NCI-H748 treated with DMSO at 0.1 percent for 48 hours (cell line): ENCODE measurements at places on chromosomes 12 and 14.

GRCh38 chr14:68295316-68295816 lies 475.8 kb downstream of the RAD51B start:
- DNase-seq: no peak

GRCh38 chr12:64611341-64612284 lies 1.3 kb downstream of the RASSF3 start:
- DNase-seq: no peak

DNA sequence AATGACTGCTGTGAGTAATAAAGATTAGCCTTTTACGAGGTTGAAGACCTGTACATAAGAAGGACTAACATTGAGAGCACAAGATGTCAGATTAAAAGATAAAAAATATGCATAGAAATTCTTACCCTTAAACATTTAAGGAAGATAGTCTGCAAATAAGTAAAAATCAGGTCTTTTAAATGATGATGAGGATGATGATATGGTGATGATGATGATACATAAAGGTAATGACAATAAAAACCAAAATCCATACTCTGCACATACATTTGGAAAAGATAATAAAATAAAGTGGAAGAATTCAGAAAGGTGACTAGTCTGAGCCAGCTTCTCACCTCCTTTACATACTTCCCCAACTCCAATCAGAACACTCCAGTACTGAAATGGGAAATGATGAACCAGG lies 124.5 kb downstream of the PTCSC3 start:
- DNase-seq: no peak

DNA sequence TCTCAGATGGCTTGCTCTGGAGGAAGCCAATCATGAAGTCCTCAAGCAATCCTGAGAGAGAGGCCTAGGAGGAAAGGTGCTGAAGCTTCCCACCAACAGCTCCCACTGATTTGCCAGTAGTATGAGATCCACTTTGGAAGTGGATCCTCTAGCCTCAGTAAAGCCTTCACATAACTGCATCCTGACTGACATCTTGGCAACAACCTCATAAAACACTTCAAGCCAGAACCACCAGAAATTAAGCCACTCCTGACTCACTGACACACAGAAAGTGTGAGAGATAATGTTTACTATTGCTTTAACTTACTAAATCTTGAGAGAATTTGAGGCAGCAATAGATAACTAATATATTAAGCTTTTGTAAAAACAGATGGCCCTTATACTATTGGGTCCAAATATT lies 11.7 kb upstream of the TMX1 start:
- no peak for DNase-seq

DNA sequence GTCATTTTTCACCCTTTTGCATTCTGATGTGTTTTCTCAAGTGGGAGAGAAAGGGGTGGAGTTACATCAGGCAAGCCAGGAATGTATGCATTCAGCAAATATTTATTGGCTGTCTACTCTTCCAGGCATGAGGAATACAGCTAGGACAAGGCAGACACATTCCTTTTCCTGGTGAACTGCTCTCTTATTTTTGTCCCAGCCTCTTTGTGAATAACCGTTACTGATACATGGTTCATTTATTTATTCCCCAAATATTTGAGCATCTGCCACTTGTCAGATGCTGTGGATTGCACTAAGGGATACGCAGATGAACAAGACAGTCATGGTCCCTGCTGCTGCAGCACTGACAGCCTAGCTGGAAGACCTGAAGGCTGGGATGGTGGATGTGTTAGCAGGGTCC lies 6.1 kb downstream of the PELI2 start:
- DNase-seq: no peak

DNA sequence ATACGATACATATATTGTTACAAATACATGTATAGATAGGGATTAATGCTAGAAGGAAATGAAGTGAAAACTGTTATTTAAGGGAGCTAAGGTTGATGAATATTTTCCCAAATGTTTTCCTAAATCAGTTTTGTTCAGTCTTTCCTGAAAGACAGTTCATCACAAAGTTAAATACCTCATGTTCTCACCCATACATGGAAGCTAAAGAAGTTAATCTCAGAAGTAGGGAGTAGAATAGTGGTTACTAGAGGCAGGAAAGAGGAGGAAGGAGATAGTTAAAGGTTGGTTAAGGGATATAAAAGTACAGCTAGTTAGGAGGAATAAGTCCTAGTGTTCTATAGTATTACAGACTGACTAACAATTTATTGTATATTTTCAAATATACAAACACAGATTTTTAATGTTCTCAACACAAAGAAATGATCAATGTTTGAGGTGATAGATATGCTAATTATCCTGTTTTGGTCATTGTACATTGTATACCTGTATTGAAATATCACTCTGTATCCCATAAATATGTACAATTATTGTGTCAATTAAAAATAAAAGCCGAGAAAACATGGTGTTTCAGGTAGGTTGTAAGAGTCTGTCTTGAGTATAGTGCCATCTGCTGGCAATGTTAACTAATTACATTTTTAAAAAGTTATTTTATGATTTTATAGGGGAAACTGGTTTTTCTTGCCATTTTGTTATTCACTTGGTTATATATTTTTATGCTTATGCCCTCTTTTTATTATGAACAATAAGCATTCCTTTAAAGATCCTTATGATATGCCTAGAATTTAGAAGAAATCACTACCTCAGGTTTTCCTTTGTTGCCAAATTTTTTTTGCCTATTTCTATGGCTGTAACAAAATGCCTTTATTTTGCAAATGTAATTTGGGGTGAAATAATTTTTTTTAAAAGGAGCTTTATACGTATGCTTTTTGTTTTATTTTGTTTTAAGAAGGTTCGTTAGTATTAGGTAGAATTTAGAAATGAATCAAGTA lies 26.9 kb downstream of the ZDHHC17 start:
- peak; percentile 26 for DNase-seq

DNA sequence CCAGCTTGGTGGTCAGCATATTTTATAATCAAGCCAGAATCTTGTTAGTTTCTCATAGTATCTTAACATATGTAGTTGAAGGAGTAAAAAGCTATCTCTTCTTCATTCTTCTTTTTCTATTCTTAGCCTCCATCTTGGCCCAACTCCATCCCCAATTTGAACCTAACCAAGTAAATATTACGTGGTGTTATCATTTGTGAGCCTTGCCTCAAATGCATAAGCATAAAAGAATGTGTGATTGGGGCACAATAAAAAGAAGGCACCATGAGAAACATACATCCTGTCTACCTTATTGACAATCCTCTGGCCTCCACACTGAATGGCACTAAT lies 181.4 kb upstream of the BMP4 start:
- DNase-seq: no peak

- no peak for DNase-seq
These were observed 15.7 kb downstream of the OR10P1 start for GRCh38 chr12:55652352-55652751.
